ENCODE measurements at places on chromosomes 16 and 17. TPM values are rescaled to one million over a fixed set of nuclear protein-coding genes. Genes with fewer than 3 reads are reported as not detected.
A peak's percentile ranks its signal among the peaks of the same experiment; 100 is the strongest.

DNA sequence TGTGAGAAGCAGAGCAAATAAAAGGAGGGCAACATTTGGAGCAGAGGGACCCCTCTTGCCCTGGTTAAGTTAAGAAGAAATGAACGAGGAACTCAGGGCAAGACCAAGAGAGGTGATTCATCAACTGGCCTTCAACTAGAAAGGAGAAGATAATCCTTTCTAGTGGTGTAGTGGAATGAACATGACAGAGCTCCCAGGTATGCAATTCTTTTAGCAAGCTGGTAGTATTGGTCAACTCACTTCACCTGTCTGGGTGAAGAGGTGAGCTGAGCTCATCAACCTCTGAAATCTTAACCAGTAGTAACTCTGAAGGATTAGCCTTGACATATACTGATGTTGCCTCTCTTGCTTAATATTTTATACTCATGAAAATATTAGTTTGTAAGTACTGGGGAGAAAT, 1024.7 kb upstream of the GOT2 start:
- DNase-seq = no peak

GRCh38 chr17:34999456-34999855, 19.1 kb downstream of the LIG3 start:
- DNase-seq = no peak

DNA sequence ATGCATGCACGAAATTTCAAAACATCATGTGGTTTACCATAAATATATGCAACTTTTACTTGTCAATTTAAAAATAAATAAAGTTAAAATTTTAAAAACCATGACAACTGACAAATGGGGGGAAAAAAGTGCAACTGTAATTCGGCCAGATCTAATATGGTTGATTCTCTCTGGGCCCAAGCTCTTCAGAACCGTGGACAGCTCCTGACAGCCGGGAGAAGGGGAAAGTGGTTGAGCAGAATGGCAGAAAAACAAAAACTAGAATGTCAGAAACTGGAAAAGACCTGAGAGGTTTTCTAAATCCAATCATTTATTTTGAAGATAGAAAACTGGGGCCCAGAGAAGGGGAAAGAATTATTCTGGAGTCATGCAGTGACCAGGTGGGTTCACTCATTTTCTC, 126.6 kb downstream of the TMEM132E start:
- DNase-seq = no peak

- no peak for DNase-seq
Observed at GRCh38 chr17:78789149-78789662, 7.1 kb upstream of the CYTH1 start.

DNA sequence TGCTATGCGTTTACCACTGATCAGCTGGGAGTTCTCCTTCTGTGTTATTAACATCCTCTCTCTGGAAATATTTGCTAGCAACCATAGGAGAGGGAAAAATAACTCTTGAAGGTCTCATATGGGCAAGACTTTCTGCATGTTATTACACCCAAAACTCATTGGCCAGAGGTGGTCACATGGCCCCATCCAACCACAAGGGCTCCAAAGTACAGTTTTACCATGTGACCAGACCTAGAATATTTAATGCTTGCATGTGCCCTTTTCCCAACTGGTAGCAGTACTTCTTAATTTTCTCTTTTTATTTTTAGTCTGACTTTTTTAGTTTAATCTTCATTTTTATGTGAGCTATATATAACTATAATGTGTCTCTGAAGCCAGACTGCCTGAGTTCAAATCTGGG, 141.0 kb upstream of the NOG start:
- DNase-seq = no peak

DNA sequence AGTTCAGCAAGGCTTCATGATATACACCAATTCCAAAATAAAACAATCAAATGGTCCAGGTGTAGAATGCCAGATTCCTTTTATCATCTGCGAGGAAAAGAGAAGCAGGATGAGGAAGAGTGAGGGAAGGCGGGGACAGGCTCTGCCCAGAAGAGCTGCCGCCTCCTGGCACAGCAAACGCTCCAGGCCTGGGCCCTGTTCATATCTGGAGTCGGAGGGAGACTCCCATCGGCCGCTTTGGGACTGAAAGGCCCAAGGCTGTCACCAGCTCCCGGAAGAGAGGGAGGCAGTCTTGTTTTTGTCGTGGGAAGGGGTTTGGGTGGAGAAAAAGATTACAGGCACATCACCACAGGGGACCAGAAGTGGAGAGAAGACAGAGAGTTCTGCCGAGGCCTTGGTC, 29.0 kb upstream of the SLC25A19 start:
- DNase-seq = peak; percentile 72

- no peak for DNase-seq
Observed at GRCh38 chr16:58485184-58485887, 14.6 kb upstream of the NDRG4 start.

DNA sequence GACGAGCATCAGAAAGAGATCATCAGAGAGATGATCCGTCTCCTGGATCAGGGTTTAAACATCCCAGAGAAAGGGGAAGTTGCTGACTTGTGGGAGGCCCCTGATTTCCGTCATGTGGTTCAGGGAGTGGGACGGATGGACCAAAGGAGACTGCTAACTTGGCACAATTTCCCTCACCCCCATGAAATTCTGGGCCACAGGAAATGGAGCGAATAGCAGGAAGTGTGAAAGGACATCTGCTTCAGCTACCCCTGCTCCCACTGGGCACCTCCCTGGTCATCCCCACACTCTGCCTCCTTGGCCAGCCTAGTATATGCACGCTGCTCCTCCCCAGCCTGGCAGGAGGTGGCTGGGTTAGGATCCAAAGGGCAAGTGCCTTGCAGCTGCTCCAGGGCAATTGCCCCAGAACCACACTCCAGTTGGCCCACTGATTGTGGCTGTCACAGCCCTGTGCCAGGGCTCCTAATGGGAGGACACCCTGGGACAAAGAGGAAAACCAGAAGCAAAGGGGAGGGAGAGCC, 1.3 kb downstream of the ARRB2 start:
- DNase-seq = no peak

DNA sequence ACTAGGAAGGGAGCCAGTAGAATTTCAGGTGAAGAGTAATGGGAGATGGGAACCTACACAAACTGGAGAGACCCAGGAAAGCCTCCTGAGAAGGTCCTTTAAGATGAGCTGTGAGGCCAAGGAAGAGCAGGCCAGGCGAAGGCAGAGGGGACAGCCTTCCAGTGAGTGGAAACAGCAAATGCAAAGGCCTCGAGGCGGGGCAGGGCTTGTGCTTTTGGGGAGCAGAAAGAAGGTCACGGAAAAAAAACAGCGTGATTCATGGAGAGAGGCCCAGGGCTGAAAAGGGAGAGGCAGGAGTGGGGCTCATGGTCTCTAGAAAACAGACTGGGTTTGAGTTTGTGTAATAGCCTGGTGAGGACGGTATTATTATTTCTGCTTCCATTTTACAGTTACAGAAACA, 386.5 kb upstream of the ASIC2 start:
- no peak for DNase-seq

DNA sequence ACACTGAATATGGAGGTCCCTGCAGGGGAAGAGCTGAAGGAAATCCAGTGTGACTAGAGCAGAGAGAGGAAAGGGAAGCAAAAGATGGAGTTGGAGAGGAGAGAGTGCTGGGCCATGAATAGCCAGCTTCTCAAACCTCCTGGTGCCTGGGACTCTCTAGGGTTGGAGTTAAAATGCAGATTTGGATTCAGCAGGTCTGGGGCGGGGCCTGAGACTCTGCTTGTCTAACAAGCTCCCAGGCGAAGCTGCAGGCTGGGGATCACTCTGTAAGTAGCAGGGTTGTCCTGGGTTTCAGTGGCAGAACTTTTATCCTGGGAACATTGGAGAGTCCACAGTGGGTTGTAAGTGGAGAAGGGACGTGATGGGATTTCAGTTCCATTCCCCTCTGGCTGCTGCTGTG, 103.4 kb upstream of the PLCG2 start:
- peak; percentile 29 for DNase-seq

DNA sequence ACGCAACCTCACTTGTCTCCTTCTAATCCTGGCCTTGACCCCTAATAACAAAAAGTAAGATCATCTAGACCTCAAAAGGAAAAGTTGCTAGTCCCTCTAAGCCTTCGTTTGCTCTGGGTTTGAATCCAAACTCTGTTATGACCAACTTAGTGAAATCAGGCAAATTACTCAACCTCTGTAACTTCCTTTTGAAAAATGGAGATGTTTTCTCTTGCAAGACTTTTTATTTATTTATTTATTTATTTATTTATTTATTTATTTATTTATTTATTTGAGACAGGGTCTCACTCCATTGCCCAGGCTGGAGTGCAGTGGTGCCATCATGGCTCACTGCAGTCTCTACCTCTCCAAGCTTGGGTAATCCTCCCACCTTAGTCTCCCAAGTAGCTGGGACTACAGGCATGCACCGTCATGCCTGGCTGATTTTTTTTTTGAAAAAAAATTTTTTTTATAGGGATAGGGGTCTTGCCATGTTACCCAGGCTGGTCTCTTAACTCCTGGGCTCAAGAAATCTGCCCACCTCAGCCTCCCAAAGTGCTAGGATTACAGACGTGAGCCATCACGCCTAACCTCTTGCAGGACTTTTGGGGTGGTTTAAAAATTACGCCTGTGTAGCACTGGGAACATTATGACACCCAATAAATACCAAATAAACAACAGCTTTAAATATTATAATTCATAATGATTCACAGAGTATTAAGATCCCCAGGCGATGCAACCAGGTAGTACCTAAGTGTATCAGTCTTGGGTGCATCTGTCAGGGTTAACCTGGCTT, 63.4 kb downstream of the PITPNC1 start:
- no peak for DNase-seq

GRCh38 chr17:80124351-80124981, 22.5 kb downstream of the EIF4A3 start:
- DNase-seq = peak; percentile 37

- no peak for DNase-seq
Observed at GRCh38 chr16:85762970-85763369, 12.1 kb upstream of the C16orf74 start.

DNA sequence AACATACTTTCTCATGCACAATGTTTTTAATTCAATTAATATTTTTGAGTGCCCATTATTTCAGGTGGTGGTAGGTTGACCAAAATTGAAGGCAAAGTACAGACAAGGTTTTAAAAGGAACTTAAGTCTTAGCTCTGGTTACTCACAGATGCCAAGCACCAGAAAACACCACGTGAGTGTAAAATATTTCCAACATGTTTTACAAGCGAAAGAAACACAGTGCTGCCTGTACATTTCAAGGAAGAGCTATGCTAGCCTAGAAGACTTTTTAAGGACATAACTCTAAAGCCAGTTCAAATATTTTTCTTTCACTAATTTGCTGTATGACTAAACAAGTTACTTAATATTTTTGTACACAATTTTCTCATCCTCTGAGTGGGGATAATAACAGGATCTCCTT, 736.4 kb upstream of the GOT2 start:
- DNase-seq = no peak

DNA sequence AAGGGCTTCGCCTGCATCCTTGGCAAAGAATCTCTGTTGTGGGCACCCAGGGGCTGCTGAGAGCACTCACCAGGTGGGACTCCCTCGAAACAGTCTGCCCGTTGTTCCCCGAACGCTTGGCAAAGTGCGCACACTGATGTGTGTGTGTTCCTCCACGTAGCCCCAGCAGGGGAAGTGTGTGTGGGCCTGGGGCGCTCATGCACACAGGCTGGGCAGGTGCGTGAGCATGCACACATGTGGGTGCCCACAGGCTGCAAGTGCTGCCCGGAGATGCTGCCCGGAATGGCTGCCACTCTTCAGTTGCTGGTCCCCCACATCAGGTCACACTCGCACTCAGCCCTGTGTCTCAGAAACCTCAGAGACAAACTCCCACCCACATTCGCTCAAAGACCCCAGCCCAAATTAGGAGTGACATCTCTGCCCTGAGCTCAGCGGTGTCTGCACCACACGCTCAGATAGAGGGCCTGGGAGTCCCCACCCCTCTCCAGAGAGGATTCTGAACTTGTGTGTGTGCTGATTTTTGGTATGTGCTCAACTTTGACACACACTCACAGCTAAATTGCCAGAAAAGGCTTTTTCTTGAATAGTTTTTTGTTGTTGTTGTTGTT, 119.4 kb downstream of the MGAT5B start:
- no peak for DNase-seq

GRCh38 chr16:4609200-4610010, 5.3 kb downstream of the UBALD1 start:
- DNase-seq = no peak

GRCh38 chr17:82358465-82359350, at the start of gene TEX19:
Gene TEX19 (plus strand): TSS chr17:82359247. CDS start chr17:82362151, 2,904 bp downstream.
- DNase-seq = no peak

- no peak for DNase-seq
Observed at GRCh38 chr17:69454051-69454450, 39.6 kb downstream of the MAP2K6 start.

DNA sequence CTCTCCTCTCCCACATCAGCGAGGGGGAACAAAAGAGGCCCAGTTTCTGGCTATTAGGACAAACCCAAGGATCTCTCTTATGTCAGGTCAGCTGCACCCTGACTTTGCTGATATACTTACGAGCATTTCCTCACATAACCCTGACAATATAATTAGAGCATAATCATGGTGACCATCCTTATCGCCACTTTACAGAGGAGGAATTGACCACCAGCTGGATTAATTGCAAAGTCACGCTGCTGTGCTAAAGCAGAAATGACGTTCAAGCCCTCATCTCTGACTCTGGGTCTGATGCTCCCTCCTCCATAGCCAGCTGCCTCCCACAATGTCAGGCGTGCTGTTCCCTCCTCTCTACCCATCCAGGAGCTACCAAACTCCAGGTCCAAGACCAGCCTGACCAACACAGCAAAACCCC, 42.6 kb downstream of the TRARG1 start:
- no peak for DNase-seq

- DNase-seq = peak; percentile 75
Observed at GRCh38 chr17:80036715-80037477, 454 bp downstream of the CCDC40 start.

DNA sequence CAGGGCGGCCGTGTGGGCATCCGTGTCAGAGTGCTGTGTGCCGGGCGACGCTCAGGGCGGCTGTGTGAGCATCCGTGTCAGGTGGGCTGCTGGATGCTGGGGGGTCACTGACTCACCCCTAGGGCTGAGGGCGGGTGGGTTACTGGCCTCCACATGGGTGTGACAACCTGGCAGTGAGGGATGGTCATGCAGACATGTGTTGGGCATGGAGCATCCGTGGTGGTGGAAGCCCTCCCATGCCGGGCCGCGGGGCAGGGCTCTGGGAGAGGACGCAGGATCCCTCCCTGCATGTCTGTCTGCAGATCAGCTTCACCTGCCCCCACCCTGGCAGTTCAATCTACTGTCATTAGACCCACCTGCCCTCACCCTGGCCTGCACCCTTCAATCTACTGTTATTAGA, 56.3 kb downstream of the METRNL start:
- no peak for DNase-seq

The TLCD2 gene
- 2.1 TPM for total RNA-seq

The CNGB1 gene
- total RNA-seq = not detected

The ZNF213 gene
- total RNA-seq = 6.2 TPM

The ITGB4 gene
- 20.3 TPM for total RNA-seq

The CACNG3 gene
- total RNA-seq = not detected

The BRICD5 gene
- 7.3 TPM for total RNA-seq

The RHBDL1 gene
- total RNA-seq = 1.9 TPM

The KRT33B gene
- total RNA-seq = not detected

The JUP gene
- total RNA-seq = 180 TPM
